ENCODE measurements at places on chromosomes 7 and 10. TPM values are rescaled to one million over a fixed set of nuclear protein-coding genes. Genes with fewer than 3 reads are reported as not detected.

Gene LIPN
- not detected for total RNA-seq

Gene MUC12
- total RNA-seq, result not detected

Gene MUC3A
- 0.22 TPM for total RNA-seq

Gene NPY4R2
- not detected for total RNA-seq

Gene FZD8
- 10.8 TPM for total RNA-seq

Gene ADARB2
- total RNA-seq, result 23.2 TPM

Gene GIMAP7
- total RNA-seq, result 18.8 TPM

Gene GDF2
- not detected for total RNA-seq

Gene FAM24B
- total RNA-seq, result 8.6 TPM

Gene PRKAR2B
- total RNA-seq, result 54.6 TPM

Gene GRB10
- total RNA-seq, result 50.2 TPM

Gene HYAL4
- total RNA-seq, result not detected

Gene ADCYAP1R1
- total RNA-seq, result 0.44 TPM

Gene XRCC2
- 0.63 TPM for total RNA-seq

Gene HDAC9
- total RNA-seq, result 11.8 TPM

Gene JCAD
- total RNA-seq, result 30.0 TPM

Gene AKR1C3
- 41.0 TPM for total RNA-seq

DNA sequence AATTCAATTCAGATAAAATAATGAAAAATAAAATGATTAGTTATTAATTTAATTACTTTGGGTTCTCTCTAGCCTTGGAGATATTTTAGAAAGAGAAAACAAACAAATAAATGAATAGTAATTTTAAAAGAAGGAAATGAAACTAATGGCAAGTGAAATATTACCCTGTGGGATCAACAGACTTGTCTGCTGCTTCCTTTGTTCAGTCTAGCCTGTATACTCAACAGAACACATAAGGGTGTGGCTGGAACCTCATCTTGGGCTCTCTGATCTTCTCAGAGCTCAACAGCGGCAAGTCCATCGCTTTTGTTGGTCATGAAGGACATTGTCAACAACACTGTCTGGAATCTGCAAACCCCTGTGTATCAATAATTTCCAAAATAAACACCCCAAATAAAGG lies 904.9 kb downstream of the IPMK start:
- no peak for DNase-seq

DNA sequence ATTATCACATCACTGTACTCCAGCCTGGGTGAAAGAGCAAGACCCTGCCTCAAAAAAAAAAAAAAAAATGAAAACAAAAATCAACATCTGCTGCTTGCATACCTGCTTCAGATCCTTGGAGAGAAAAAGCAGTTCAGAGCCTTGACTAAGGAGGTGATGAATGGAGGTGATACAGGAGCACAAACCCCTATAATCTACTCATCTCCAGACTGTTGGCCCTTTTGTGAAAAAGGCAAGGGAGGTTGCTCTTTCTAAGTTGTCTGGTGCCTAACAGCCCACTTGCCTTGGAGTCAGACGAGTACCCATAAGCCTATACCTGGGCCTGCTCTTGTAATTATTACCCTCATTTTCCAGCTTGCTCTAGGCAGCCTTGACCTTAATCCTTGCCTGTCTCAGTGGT lies 1.4 kb downstream of the SFXN2 start:
- DNase-seq, result no peak

GRCh38 chr7:25860275-25861163 lies 291.5 kb upstream of the NFE2L3 start:
- no peak for DNase-seq

- DNase-seq, result no peak
Observed at GRCh38 chr10:6143181-6143580, 54.3 kb downstream of the RBM17 start.

DNA sequence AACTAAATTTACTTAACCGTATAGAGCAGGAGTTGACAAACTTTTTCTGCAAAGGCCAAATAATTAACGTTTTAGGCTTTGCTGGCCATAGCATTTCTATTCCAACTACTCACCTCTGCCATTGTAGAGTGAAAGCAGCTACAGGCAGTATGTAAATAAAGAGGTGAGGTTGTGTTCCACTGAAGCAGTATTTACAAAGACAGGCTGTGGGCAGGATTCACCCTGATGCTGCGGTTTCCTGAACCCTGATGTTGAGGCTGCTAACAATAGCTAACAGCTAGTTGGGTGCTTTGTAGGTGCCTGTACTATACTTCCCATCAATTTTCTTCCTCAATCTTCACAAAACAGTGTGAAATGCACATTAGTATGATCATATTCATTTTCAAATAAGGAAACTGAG lies 47.0 kb upstream of the LAMB1 start:
- DNase-seq, result no peak

DNA sequence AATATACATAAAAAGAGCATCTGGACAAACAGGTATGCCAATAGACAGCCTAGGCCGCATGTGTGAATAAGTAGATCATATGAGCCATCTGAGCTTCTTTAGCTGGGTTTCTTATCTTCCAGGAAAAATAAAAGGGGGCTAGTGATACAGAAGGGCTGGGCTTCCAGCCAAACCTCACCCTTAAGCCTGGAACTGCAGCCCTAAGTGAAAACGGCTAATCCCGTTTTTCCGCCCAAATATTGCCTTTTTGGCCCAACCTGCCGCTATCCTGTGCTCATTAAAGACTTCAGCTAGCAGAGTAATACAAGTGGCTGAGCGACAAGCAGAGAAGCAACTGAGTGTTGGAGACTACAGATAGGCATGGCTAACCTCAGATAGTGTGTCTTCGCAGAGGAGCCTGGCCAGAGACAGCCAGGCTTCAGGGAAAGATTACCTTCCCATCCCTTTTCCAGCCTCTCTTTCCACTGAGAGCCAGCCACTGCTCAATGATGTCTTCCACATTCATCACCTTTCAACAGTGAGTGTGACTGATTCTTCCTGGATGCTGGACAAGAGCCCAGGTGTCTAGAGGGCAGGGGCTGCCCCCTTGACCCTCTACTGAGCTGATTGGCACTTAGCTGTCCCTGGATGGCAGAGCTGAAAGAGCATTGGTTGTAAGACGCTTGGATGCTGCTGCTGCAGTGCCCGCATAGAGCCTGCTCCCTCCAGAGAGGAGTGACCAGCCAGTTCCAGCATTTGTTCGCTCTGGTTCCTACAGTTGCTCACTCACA lies 108.9 kb downstream of the ITGB8 start:
- DNase-seq, result no peak

- DNase-seq, result no peak
Observed at GRCh38 chr7:4248295-4248694, 433.8 kb upstream of the FOXK1 start.

GRCh38 chr7:128406314-128407232 lies 3.2 kb downstream of the IMPDH1 start:
- DNase-seq, result no peak

GRCh38 chr10:106874604-106874889 lies 290.0 kb downstream of the SORCS1 start:
- DNase-seq, result no peak

- no peak for DNase-seq
Observed at GRCh38 chr7:6478186-6478585, 30.4 kb upstream of the DAGLB start.

- DNase-seq, result no peak
Observed at GRCh38 chr7:23093546-23093945, 12.0 kb upstream of the KLHL7 start.

GRCh38 chr10:119893074-119893473 lies 544 bp downstream of the SEC23IP start:
- DNase-seq, result no peak

DNA sequence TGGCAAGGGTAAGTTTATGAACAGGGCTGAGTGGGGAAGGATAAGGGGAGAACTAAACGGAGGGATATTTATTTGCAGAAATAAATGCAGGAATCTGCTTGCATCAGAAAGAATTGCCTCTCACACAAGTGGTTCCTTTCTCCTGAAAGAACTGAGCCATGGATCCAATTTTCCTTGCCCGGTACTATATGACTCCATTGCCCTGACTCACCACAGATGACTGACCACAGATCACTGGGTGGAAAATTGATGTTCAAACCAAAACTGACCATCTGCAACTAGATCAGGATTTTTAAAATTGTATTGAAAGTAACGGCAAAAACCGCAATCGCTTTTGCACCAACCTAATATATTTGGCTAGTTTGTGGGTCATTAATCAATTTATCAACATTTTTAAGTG lies 6.2 kb upstream of the MACC1 start:
- no peak for DNase-seq

GRCh38 chr10:24008164-24009091 lies 200.5 kb upstream of the KIAA1217 start:
- no peak for DNase-seq

DNA sequence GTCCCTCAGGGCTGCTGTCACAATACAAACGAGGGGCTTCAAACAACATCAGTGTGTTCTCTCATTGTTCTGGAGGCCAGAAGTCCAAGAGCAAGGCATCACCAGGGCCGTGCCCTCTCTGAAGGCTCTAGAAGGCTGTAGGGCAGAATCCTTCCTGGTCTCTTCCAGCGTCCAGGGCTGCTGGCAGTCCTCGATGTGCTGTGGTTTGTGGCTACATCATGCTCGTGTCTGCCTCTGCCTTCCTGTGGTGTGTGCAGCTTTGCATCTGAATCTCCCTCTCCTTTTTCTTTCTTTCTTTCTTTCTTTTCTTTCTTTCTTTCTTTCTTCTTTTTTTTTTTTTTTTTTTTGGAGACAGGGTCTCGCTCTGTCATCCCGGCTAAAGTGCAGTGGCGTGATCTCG lies 103.5 kb downstream of the INSYN2A start:
- DNase-seq, result no peak

- no peak for DNase-seq
Observed at GRCh38 chr7:28903730-28904577, 54.2 kb downstream of the TRIL start.

GRCh38 chr7:85154282-85154937 lies 32.4 kb downstream of the SEMA3D start:
- DNase-seq, result no peak

DNA sequence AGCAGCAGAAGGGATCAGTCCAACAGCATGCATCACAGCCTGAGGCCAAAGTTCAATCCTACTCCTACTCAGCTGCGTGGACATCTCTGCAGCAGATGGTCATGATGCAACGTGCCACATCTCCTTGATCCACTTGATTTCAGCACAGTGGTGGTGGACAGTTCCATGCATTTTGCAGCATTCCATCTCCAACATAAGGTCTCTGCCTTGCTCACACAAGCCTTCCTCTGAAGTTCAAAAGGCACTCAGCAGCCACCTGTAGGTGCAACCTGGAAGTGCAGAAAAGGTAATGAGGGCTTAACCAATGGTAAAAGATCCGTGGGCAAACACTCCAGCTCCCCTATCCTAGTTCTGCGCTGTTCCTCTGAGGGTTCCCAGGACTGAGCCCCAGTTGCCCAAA lies 57.5 kb upstream of the CHCHD3 start:
- DNase-seq, result no peak

- DNase-seq, result no peak
Observed at GRCh38 chr7:48426966-48427555, 255.8 kb downstream of the ABCA13 start.

- DNase-seq, result no peak
Observed at GRCh38 chr7:28748933-28749584, 209.1 kb downstream of the TRIL start.

GRCh38 chr10:3867454-3868270 lies 82.7 kb upstream of the KLF6 start:
- DNase-seq, result no peak

GRCh38 chr7:148633761-148634160 lies 43.2 kb downstream of the C7orf33 start:
- no peak for DNase-seq

DNA sequence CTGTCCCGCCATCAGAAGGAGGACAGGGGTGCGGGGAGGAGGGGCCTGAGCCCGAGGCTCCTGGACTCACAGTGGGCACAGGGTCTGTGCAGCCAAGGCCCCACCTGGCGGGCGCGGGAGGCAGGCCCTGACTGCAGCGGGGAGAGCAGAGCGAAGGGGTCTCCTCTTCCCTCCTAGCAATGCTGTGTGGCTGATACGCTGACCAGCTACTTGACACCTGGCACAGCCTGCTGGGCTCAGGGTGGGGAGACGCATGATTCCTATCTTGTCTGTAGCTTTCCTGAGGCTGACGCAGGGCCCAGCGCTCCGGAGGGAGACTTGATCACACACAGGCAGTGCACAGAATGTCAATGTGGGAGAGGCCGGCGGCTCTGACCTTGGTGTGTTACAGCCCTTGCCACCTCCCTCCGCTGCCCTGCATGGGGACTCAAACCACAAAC lies 174.9 kb downstream of the ELFN1 start:
- DNase-seq, result peak; percentile 5

DNA sequence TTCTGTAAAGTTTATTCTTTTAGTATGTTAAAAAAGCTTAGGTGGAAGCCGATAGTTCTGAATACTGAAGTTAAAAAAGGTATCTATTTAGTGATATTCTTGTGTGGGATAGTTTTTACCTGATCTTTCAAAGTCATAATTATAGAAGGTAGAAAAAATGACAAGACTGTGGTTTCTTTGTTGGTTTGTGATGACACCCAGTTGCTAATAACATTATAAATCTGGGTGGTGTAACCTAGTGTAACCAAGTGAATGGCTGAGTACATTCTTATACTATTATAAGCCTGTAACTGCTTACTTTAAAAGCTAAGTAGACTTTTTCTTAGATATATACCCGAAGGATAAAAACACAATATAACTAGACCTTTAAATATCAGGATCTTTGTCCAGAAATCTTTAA lies 2.3 kb downstream of the CDK13 start:
- no peak for DNase-seq

GRCh38 chr7:97226541-97226940 lies 109.0 kb downstream of the SDHAF3 start:
- DNase-seq, result no peak

DNA sequence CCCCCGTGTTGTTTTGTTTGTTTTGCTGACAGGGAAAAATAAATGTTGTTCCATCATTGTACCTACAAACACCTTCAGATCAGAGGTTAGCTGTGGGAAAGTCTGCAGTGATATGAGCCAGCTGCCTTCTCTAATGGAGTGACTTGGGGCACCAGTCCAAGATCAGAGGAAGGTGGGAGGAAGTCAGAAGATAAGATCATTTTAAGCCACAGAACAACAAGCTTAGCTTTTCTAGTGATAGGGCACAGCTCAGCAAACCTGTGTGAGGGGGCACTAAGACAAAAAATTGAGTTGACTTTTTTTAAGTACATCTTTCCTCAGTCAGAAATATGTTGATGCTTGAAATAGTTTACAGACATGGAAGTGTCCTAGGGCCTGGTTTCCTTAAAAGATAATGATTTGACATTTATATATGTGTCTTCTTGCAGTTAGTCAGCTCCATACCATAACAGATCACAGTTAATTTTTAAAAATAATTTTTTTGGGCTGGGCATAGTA lies 240.3 kb upstream of the KAT6B start:
- no peak for DNase-seq

Data from tibial nerve (tissue), 4 donors.